ENCODE measurements at places on chromosomes 6 and 20.

DNA sequence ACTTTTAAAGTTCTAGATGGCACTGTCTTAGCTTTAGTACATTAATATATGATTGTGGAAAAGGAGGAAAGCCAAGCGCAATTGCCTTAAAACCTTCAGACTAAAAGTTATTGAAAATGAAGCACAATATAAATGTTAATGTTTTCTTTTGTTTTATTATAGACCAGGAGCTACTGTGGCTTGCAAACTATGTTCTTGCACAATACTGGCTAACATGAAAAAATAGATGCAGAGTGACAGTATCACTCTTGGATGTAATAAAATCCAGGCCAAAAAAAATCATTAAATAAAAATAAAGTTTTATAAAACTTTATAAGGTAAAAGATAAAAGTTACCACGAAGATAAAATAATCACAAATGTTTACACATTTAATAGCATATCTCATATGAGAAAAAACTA is 18.3 kb upstream of the PLN start:
- no peak for DNase-seq

DNA sequence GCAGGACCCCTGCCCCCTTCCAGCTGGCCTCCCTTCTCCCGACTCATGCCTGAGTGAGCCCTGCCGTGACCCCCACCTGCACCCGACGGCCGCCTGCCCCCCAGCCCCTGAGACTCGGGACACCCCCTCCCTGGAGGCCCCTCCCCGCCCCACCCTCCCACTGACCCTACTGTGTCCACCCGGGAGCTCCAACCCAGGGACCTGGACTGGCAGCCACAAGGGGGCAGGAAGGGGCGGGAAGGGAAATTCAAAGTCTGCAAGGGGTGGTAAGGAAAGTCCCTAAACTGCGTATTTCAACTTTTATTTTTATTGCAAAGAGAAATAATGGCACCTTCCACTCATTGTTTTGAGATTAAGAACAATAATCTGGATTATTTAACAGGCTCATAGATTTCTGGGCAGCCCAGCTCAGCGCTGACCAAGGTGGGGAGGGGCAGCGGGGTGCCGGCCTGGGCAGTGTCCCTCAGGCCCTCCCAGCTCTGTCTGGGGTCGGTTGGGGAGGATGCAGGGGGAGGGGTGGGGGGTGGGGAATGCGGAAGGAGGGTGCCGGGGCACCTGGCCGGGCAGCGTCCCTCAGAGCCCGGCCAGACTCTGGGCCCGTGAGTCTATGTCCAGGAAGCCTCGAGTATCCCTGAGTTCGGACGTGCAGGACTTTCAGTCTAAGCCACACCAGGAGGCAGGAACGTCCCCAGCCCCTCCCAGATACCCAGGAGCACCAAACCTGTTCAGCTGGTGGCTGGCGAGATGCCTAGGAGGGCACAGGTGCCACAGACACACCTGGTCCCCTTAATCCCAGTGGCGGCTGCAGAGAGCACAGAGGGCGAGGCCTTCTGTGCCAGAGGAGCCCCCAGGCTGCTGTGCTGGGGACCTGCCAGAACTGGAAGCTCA is 1.3 kb upstream of the PTK6 start:
- DNase-seq, result no peak

- no peak for DNase-seq
These were observed at the start of gene CDSN for GRCh38 chr6:31120151-31120915. TSS of gene CDSN (minus strand) at chr6:31120446. CDS start at chr6:31120419, 27 bp downstream.

DNA sequence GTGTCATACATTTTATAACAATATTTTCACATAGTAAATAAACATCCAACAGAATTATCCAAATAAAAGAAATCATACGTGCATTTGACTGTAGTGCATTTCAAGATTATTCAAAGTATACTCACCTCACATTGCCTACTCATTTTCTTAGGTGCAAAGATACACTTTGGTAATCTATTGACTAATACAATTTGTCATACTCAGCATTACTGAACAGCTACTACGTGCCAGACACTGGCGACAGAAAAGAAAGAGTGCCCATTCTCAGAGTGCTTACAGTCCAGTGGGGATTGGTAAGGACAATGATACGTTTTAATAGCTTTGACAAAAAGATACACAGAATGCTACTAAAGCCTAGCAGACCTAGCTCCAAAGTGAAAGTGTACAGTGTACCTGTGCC is 42.0 kb downstream of the FBXL4 start:
- DNase-seq, result no peak

GRCh38 chr20:51584737-51585136 is 42.2 kb upstream of the NFATC2 start:
- no peak for DNase-seq

DNA sequence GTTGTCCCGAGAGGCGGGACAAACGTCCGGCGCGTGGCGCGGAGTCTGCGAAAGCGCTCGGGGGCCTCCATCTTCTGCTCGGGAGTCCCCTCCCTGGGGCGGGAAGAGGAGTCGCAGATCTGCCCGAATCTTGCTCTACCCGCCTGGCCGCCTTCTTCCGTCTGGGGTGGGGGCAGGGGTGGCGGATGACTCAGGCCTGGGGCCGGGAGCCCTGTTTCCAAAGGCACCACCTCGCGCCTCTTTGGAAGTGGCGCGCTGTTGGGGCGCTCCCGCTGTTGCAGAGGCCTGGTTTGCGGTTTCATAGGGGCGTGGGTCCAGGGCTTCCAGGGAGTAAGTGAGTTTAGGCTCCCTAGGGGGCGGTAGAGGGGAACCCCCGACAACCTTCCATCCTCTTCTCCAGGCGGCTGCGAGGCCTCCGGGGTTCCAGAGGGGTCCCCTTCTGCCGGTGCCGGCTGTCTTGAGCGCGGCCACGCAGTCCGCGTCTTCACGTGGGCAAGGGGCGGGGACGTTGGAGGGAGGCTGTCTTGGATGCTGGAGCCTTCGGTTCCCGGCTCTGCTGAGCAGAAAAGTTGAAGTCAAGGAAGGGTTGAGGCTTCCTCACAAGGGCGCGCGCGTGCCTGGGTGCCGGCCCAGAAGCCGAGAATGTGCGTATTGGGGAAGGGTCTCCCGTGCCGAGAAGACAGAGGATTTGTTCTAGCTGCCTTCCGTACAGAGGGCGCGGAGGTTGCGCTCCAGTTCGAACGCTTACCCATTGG is 2.6 kb upstream of the TFAP2C start:
- DNase-seq, result no peak

DNA sequence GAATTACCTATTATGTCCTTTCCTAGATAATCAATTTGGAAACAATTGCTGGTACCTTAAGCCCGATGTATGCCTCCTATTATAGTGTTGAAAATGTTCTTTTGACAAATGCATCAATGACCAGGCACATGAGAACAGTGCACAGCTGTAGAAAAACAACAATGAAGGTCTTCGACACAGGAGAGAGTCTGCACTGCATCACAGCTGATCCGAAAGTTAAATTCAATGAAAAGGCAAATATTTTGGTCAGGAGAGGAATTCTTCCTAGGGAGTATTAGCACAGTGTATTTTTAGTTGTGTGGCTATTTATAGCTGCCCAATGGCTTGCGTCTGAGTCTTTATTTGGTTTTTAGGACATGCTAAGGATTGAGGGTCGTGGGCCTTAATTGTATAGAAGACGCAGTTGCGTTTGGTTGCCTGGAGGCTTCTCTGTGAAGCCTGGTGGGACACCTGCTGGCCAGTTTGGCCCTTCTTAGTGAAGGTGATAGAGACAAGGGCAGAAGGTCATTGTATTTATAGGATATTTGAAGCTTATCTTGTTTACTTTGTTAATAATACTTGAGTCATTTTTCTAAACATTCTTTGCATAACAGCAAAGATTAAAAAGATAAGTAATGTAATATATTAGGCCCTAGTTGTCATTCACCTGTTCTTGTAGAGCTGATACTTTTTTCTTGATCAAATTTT is 72.3 kb downstream of the CDYL start:
- no peak for DNase-seq

DNA sequence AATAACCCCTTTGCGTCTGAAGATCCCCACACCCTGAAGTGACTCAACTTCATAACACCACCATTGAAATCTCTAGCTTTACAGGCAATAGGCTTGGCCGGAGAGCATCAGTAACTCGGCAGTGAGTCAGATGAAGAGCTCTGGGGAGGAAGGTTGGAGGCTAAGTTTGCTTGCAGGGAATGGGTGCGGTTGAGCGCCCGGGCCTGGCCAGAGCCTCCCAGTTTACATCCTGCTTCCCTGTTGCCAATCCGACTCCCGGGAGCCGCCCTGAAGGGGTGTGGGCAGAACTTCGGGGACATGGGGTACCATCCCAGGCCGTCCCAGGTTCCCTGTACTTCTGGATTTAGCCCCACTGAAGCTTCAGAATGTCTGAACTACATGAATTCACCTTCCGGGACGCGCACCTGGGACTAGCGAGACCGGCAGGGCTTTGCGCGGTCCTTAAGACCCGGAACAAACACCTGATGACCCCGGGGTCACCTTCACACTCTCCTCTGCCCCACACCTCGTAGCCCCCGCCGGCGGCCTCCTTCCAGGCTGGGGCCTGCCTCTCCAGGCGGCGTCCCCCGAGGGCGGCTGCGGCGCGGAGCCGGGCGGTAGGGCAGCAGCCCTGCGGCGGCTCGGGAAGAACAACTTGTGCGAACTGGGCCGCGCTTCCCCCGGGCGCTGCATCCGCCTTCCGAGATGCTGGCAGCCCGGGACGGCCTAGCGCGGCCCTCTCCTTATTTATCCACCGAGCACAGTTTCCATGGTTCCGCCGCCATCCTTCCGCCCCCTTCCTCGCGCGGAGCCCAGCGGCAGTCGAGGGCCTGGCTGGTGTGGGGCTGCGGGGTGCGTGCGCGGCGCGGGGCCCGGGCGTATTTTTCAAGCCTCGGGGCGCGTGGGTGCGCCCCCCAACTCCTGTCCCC is 56.6 kb upstream of the RREB1 start:
- no peak for DNase-seq

- DNase-seq, result no peak
These were observed 30.4 kb downstream of the ADGRF5 start for GRCh38 chr6:46891252-46891795.

GRCh38 chr6:57017069-57017468 is 29.4 kb upstream of the KIAA1586 start:
- no peak for DNase-seq

DNA sequence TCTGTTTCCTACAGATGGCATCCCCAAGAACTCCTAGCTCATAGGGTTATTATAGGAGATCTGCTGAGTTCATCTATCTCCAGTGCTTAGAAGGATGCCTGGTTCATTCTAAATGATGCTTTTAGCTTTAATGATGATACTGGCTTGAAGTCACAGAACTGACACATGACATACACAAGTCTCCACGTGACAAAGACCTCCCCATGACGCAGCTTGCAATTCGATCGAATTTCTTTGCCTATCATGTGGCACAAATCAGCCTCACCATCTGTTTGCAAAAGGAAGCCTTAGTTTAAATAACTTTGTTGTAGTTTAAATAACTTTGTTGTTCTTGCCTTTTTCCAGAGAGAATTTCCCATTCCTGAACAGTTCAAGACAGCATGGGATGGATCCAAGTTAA is 44.1 kb upstream of the FAM8A1 start:
- DNase-seq, result no peak
